ENCODE measurements at places on chromosomes 7 and 10. TPM values are rescaled to one million over a fixed set of nuclear protein-coding genes. Genes with fewer than 3 reads are reported as not detected.

The NRAP gene
- not detected for total RNA-seq

The NUDT13 gene
- 2.5 TPM for total RNA-seq

The LLCFC1 gene
- total RNA-seq = not detected

The SPDYE9 gene
- total RNA-seq = not detected

The EVX1 gene
- total RNA-seq = not detected

DNA sequence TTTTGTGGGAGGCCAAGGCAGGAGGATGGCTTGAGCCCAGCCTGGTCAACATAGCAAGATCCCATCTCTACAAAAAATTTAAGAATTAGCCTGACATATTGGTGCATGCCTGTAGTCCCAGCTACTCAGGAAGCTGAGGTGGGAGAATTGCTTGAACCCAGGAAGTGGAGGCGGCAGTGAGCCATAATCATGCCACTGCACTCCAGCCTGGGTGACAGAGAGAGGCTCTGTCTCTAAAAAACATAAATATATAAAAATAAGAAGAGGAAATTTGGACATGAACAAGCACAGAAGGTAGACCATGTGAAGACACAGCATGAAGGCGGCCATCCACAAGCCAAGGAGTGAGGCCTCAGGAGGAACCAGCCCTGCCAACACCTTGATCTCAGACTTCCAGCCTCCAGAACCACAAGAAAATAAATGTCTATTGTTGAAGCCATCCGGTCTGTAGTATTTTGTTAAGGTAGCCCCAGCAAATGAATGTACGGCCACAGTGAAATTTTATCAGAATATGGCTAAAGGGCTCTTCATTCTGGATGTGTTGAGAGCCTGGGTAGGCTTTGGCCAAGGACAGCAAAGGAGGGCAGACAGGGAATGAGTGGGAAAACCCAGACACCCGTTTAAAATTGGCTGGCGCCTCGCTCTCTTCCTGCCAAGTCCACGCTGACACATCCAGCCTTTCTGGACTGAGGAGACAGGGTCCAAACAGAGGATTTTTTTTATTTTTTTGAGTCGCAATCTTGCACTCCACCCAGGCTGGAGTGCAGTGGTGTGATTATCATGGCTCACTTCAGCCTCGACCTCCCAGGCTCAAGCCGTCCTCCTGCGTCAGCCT, 12.9 kb upstream of the GRID2IP start:
- DNase-seq = no peak
- H3K27ac ChIP-seq = no peak overlapping the region
- no peaks in the 10 kb centered on the region for H3K4me1 ChIP-seq
- no peak overlapping the region for H3K4me3 ChIP-seq

GRCh38 chr7:78487464-78487863, 688.9 kb downstream of the PHTF2 start:
- H3K27me3 ChIP-seq = no peaks in the 10 kb centered on the region
- DNase-seq = no peak
- H3K4me3 ChIP-seq = no peak overlapping the region
- H3K4me1 ChIP-seq = no peaks in the 10 kb centered on the region

- H3K4me3 ChIP-seq = no peak overlapping the region
- H3K27me3 ChIP-seq = no peaks in the 10 kb centered on the region
- no peaks in the 10 kb centered on the region for H3K4me1 ChIP-seq
- peak; percentile 70 for DNase-seq
Observed at GRCh38 chr7:135341049-135341448, 107.4 kb downstream of the STRA8 start.

DNA sequence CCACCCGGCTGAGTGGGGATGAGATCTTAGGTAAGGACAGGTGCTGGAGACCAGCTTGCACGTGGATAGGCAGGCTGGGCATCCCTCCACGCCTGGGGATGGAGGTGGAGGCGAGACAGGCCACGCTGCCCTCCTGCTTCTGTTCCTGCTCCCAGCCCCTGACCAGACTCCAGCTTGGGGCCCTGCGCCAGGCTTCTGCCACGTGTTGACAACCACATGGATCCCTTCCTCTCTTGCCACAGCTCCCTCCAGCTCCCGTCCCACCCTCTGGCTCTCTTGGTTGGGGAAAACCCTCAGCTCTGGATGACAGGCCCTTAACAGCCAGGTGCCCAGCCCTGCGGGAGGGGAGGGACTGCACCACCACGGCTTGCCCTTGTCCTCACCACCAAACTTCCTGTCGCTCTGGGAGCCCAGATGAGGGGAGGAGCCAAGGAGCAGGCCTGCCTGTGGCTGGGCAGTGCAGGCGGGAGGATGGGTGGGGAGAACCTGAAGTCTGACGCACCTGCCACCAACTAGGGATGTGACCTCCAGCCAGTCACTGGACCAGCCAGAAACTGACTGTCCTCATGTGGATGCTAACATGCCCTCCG, 36.0 kb downstream of the KCNH2 start:
- no peak overlapping the region for H3K4me3 ChIP-seq
- H3K36me3 ChIP-seq = no peaks in the 10 kb centered on the region
- no peak overlapping the region for H3K27ac ChIP-seq
- DNase-seq = peak; percentile 76
- H3K4me1 ChIP-seq = peaks cover 8% of the 10 kb centered on the region
- no peaks in the 10 kb centered on the region for H3K27me3 ChIP-seq

- peak overlapping the region; percentile 13 for H3K4me3 ChIP-seq
- no peaks in the 10 kb centered on the region for H3K27me3 ChIP-seq
- no peaks in the 10 kb centered on the region for H3K4me1 ChIP-seq
- no peak overlapping the region for H3K27ac ChIP-seq
Observed at GRCh38 chr10:104638861-104639589, 2.1 kb upstream of the SORCS3 start.

DNA sequence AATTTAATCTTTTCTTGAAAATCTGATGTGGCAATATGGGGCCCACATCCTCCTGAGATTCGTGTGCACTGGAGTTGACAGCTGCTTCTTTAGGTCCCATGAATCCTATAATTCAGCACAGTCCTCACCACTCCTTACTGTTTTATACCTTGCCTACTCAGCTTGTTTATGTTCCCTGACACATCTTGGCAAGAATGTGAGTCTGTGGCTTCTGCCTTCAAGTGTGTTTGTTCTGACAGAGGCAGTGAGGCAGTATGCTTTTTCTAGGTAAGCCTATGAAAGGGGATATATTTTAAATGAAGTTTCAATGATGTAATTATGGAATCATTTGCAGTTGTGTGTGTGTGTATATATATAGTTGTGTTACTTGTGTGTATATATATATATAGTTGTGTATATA, 106.4 kb downstream of the AMPH start:
- DNase-seq = no peak
- no peaks in the 10 kb centered on the region for H3K27me3 ChIP-seq
- no peak overlapping the region for H3K27ac ChIP-seq
- no peaks in the 10 kb centered on the region for H3K4me1 ChIP-seq

GRCh38 chr10:3777981-3778691, 6.9 kb downstream of the KLF6 start:
- H3K4me1 ChIP-seq = peaks cover 6% of the 10 kb centered on the region
- DNase-seq = no peak
- H3K36me3 ChIP-seq = no peaks in the 10 kb centered on the region
- H3K27ac ChIP-seq = peak overlapping the region; percentile 100
- H3K27me3 ChIP-seq = no peaks in the 10 kb centered on the region

DNA sequence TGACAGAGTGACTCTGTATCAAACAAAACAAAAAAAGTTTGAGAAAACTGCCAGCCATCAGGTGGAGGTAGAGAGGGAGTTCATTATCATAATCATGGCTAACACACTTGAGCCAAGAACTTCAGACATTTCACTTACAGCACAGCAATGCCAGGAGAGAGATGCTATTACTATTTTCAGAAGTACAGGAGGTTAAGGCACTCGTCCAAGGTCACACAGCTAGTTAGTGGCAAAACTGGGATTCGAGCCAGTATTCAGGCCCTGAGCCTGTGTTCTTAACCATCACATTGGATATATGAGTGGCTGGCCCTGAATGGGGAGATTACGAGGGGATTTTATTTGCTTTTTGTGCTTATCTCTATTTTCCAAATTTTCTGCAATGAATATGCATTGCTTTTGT, 24.8 kb upstream of the UNC5B start:
- no peak for DNase-seq
- H3K27me3 ChIP-seq = no peaks in the 10 kb centered on the region
- H3K4me1 ChIP-seq = no peaks in the 10 kb centered on the region
- no peak overlapping the region for H3K27ac ChIP-seq

DNA sequence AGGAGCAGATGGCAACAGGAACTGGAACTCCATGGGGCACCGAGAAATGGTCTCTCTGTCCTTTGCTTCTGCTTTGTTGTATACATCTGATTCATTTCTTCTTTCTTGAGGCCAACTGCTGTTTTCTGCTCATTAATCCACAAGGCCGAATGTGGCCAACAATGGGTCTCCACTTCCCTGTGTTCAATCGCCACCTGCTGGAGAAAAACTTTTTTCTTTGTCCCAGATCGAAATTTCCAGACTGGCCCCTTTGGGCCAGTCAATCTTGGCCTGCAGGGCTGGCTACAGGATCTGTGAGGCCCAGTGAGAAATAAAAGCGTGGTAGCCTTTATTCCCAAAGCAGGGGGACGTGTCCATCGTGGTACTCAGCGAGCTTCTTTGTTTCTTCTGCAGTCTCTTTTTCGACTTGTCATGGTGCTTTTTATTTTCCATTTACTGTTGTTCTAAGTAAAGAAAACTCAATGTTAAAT, 58.8 kb downstream of the PARP12 start:
- DNase-seq = peak; percentile 34
- H3K27ac ChIP-seq = no peak overlapping the region
- no peaks in the 10 kb centered on the region for H3K36me3 ChIP-seq
- no peaks in the 10 kb centered on the region for H3K27me3 ChIP-seq

GRCh38 chr10:124644771-124645415, 99.3 kb downstream of the FAM53B start:
- H3K4me1 ChIP-seq = peaks cover 72% of the 10 kb centered on the region
- DNase-seq = no peak
- H3K27me3 ChIP-seq = no peaks in the 10 kb centered on the region
- H3K4me3 ChIP-seq = no peak overlapping the region
- no peaks in the 10 kb centered on the region for H3K36me3 ChIP-seq
- H3K27ac ChIP-seq = no peak overlapping the region

DNA sequence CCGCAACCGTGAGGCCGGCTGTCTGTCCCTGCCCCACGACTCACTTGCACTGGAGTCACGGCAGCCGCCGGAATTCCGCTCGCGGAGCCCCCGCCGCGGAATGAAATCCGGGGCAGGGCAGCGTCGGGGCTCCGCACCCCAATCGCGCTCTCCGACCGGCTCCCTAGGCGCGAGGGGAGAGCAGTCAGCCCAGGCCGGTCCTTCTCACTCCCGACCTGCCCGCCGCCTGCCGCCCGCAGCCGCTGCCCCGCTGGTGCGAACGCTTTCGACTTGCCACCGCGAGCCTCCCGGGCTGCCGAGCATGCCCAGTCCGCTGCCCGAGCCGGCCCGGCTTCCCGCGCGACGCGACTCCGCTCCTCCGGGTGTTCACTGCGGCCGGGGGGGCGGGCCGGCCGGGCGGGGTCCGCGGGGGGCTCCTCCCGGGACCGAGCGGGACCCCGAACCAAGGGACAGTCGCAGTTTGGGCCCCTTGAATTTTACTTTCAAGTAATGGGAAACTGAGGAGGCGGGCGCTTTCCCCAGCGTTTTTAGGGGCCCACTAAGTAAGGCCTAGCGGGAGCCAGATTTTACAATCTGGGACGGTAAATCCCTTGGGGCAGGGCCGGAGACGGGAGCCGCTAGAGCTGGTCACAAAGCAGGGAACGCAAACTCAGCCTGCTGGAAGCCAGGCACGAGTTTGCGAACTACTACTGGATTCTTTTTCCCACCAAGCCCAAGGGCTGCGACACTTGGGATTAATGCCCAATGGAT, at the start of gene SGMS1:
Gene SGMS1, minus strand, starts transcription at position 294 of the 750 bp plus-strand sequence. CDS start 279,842 bp downstream, outside the sequence.
- peak; percentile 92 for DNase-seq
- no peaks in the 10 kb centered on the region for H3K27me3 ChIP-seq
- H3K36me3 ChIP-seq = no peaks in the 10 kb centered on the region
- H3K4me3 ChIP-seq = peak within 1 kb of the TSS; percentile 96
- H3K27ac ChIP-seq = peak within 1 kb of the TSS; percentile 99
- H3K4me1 ChIP-seq = no peaks in the 10 kb centered on the region

DNA sequence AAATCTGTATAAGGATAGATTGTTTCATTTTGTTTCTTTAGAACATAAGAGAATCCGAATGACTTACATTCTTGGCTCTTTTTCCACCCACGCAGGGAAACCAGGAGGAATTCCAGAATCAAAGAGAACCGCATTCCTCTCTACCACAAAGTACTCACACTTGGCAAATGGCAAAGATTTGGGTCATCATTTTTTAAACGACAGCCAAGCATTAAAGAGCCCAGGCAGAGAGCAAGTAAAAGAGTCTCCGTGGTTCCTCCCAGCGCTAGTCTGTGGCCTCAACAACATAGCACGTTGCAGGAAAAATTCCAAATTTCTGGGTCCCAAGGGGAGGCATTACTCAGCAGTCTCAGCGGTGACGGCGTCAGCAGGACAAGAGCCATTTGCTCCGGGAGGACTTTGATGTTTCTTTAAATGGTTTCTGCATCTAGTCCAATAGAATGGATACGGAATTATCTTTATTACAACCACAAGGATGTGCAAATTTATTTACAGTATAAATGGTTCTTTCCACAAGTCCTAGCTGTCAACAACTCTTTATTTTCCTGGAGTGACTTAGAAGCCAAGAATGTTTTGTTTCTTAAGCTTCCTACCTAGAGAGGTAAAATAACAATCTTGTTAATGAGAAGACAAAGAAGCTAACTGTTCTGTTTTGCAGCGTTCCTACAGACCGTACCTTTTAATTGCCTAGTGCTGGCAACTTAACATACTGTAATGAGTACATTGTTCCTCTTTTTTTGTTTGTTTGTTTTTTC, 232.5 kb downstream of the SKIDA1 start:
- H3K27me3 ChIP-seq = no peaks in the 10 kb centered on the region
- DNase-seq = no peak
- H3K4me1 ChIP-seq = no peaks in the 10 kb centered on the region
- no peaks in the 10 kb centered on the region for H3K36me3 ChIP-seq
- no peak overlapping the region for H3K4me3 ChIP-seq

DNA sequence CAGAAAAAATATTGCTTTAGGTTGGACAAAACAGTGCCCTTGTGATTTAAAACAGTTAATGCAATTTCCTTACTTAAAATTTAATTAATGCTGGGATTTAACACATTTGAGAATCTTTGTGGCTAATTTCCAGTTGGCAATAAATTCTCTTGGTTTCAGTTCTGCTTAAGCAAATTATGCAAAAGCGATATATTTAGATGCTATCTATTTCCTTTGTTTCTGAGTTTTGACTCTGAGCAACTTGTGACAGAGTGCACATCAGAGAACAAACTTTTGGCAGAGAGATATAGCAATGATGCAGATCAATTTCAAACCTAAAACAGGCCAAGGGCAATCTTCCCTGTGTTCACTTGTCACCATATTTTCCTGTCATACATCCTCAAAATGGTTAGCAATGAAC, 933.6 kb upstream of the ZWINT start:
- no peak overlapping the region for H3K27ac ChIP-seq
- DNase-seq = no peak
- no peak overlapping the region for H3K4me3 ChIP-seq
- no peaks in the 10 kb centered on the region for H3K27me3 ChIP-seq

- no peak overlapping the region for H3K4me3 ChIP-seq
- DNase-seq = no peak
- H3K27ac ChIP-seq = no peak overlapping the region
- no peaks in the 10 kb centered on the region for H3K4me1 ChIP-seq
- no peaks in the 10 kb centered on the region for H3K27me3 ChIP-seq
- H3K36me3 ChIP-seq = no peaks in the 10 kb centered on the region
Observed at GRCh38 chr7:118104812-118105441, 79.0 kb upstream of the LSM8 start.
